ENCODE measurements at places on chromosomes 7 and 10. TPM values are rescaled to one million over a fixed set of nuclear protein-coding genes. Genes with fewer than 3 reads are reported as not detected.

CADPS2 gene
- 42.1 TPM for polyA plus RNA-seq

GRCh38 chr7:2384354-2385243 is 18.8 kb upstream of the CHST12 start:
- DNase-seq: no peak

DNA sequence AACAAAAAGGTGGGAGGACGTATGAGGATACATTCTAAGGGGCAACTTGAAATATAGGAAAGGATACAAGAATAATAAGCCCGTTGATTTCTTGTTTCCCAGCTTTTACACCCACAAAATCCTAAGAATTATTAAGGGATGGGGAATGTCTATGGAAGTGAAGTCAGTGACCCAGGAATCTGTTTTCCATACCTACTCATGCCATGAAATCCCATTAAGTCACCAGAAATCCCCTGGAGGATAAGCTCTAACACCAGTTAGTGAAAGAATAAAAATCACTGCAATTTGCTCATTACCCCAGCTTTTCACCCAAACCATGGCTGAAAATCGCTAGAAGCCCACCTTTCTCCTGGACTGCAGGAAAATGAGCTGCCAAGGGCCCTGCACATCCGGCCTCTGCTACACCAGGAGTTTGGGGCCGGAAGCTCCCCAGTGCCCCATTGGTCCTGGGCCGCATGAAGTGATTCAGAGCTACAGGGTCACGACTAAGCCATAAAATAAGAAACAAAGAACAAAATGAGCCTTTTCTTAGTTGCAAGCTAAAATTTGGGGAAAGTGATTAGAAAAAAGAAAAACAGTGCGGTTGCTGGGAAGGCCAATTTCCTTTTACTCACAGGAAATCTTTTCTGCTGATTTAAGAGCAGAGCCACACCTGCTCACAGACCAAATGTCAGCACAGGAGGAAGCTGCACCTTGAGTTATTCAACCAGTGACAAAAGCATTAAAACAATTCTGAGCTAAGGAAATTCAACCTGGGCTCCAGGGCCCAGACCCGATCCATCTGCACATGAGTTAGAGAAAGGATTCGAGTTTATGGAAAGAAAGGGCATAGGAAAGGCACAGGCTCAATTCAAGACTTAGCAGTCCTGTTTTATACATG is 40.3 kb downstream of the HIPK2 start:
- no peak for DNase-seq

GRCh38 chr10:27541796-27542729 is 38.0 kb downstream of the RAB18 start:
- no peak for DNase-seq

DNA sequence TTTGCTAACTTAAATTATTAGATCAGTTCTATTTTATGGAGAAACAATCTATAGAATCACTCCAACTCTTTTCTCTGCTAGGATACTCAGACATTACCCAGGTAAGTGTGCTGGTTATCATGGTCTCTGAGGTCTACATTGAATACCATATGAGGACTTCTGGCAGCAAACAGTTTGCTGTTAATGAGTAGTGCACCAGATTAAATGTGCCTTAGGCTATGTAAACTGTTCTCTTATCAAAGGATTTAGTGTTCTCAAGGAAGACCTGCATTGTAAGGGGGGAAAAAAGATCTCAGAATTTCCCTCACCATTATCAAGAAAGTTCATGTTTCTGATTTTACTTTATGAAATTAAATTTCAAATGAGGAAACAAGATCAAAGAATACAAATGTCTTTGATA is 107.5 kb downstream of the ITGB8 start:
- DNase-seq: no peak

MACC1 gene
- 10.9 TPM for polyA plus RNA-seq

SFTPA1 gene
- polyA plus RNA-seq: not detected

DNA sequence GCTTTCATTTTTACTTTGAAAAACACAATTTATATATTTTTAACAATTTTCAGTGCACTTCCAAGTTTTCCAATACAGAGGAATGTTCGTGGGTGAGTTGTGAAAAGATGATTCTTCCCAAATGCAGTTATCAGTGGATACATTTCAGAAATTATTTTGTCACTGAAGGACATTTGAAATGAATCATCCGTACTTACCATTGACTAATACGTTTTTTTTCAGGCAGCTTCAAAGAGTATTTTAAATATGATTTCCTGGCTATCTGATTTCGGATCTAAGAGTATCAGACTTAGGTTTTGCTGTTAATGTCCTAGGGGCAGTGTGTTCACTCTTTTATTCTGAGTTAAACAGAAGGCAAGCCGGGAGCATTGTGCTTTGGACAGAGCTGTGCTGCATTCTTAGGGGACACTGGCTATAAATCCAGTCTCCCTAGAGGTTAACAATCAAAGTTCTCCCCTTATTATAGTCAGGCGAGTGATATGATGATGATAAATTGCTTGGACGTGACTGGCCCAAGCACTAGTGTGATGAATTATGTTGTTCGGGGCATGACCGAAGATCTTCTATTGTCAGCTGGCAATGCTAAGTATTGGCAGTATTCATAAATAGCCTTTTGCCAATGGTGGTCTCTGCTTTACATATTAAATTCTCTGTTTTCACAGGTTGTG is 4.5 kb downstream of the PTER start:
- no peak for DNase-seq

DNA sequence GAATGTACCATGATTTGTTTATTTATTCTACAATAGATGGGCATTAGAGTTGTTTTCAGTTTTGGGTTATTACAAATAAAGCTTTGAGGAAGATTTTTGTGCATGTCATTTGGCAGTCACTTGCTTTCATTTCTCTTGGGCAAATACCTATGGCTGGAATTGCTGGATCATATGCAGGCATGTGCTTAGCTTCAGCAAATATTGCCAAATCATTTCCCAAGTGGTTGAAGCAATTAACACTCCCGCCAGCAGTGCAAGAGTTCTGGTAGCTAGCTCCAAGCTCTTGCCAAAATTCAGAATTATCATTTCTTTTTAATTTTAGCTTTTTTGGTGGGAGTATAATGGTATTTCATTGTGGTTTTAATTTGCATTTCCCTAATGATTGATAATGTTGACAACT is 32.9 kb upstream of the PCBD1 start:
- no peak for DNase-seq

- DNase-seq: no peak
Observed at GRCh38 chr10:132981173-132981555, 38.8 kb upstream of the CFAP46 start.

GRCh38 chr10:93941606-93942005 is 47.8 kb downstream of the SLC35G1 start:
- DNase-seq: no peak

Data from left renal cortex interstitium (tissue), 4 donors.